ENCODE measurements at places on chromosomes 5 and 9.

- DNase-seq, result no peak
These were observed 1.3 kb downstream of the TENT2 start for GRCh38 chr5:79613549-79613948.

- peak; percentile 76 for DNase-seq
These were observed 34.1 kb upstream of the SIL1 start for GRCh38 chr5:139232147-139232724.

DNA sequence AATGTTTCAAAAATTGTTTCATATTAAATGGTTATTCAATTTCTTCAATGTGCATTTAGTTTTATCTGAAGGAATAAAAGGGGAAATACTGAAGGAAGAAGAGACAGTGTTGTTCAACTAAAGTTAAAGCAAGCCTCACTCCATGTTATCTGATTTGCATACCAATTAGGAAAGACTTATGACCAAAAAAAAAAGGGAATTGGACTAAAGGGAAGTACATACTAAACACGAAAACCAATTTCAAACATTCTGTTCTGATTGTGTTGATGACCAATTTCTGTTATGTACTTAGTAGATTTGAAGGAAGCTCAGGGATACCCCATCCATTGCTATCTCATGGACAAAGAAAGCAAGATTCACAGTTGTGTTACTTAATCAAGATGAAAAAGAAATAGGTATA is 4.9 kb upstream of the GAPT start:
- no peak for DNase-seq

DNA sequence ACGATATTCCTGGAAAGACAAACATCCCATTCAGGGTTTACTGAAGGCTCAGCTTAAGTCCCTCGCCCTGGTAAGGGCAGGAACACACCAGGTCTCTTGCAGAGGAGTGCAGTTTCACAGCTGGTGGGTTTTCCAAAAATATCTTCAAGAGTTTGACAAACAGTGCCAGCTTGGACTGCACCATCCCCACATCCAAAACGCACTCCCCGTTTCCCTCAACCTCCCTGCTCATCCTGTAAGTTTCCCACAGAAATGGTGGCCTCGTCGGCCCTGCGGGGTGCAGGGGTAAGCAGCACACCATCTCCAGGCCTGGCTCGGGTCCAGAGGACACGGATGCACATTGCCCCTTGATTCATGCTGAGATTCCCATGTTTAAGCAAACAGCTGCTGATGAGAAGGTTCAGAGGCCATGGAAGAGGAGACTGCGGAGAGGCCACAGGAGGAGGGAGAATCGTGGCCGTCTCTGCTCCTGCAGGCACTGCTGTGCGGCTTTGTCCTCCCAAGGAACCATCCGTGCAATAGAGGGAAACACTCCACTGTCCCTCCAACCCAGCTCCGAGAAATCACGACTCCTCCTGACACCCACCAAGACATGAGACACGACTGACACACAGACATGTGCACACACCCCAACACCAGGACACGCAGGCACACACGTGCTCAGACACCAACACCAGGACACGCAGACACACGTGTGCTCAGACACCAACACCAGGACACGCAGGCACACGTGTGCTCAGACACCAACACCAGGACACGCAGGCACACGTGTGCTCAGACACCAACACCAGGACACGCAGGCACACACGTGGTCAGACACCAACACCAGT is 24.0 kb upstream of the SLC12A7 start:
- no peak for DNase-seq

GRCh38 chr5:56003179-56003578 is 8.4 kb upstream of the IL6ST start:
- no peak for DNase-seq

GRCh38 chr5:124908581-124909451 is 162.4 kb upstream of the ZNF608 start:
- peak; percentile 3 for DNase-seq

DNA sequence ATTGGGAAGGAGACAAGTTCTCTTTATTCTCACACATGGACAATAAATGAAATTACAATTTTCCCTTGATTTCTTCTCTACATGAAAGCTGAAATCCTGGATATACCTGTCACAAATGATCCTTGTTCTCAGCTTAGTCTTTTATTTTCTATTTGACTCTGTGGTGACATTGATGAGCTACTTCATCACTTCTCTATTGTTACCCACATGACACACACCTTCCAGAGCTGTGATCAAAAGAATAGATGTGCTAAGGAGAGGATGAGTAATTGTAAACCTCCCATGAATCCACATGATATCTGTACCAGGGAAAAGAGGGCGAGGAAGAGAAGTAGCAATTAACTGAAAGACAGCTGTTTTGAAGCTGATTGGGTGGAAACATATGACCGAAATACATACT is 102.0 kb downstream of the CAVIN4 start:
- no peak for DNase-seq

DNA sequence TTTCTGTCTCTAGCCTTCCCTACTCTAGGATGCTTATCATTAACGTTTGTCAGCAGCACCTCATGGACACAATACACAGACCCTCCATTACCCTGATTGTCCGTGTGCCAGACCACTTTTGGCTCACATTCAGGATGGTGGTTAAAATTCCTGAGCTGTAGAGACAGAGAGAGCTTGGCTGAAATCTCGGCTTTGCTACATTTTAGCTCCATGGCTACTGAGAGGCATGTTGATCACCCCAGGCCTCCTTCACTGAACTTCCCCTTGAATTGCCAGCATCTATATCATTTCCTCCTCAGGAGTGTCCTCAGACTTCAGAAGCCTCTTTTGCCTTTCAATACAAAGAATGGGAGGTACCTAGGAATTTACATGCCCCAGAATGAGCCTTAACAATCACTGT is 104.7 kb upstream of the ISL1 start:
- DNase-seq, result peak; percentile 69

DNA sequence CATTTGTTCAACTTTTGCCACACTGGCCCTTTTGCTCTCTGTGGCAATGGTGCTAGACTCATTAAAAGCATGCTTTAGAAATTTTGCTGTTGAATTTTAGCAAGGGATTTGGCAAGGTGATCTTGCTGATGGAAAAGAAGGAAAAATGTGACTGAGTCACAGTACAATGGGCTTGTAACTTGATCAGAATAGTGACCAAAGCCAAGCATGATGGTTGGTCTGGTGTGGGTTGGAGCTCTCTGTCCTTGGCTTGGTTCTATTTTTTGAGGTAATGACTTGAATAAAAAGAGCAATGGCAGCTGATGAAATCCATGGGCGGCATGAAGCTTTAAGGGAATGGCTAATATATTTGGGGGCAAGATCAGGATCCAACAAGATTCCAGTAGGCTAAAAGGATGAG is 114.4 kb upstream of the ZNF366 start:
- no peak for DNase-seq

- no peak for DNase-seq
These were observed 30.7 kb downstream of the EFNA5 start for GRCh38 chr5:107639990-107640389.

- no peak for DNase-seq
These were observed 13.4 kb downstream of the FBXO10 start for GRCh38 chr9:37562826-37563225.

DNA sequence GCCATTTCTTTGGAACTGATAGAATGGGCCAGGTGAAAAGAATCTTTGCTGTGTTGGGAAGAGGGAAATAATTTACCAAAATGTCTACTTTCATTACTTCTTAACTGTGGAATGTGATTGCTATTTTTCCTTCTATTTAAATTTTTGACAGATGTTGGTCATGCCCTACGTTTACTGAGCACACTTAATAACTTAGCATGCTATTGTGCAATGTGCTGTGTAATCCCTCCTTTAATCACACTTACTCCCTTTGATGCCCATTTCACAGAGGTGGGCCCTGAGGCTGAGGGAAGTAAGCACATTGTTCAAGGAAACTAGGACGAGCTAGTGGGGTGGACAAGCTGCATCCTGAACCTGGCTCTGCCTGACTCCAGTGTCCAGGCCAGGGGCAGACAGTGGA is 47.8 kb upstream of the INSYN2B start:
- DNase-seq, result no peak

DNA sequence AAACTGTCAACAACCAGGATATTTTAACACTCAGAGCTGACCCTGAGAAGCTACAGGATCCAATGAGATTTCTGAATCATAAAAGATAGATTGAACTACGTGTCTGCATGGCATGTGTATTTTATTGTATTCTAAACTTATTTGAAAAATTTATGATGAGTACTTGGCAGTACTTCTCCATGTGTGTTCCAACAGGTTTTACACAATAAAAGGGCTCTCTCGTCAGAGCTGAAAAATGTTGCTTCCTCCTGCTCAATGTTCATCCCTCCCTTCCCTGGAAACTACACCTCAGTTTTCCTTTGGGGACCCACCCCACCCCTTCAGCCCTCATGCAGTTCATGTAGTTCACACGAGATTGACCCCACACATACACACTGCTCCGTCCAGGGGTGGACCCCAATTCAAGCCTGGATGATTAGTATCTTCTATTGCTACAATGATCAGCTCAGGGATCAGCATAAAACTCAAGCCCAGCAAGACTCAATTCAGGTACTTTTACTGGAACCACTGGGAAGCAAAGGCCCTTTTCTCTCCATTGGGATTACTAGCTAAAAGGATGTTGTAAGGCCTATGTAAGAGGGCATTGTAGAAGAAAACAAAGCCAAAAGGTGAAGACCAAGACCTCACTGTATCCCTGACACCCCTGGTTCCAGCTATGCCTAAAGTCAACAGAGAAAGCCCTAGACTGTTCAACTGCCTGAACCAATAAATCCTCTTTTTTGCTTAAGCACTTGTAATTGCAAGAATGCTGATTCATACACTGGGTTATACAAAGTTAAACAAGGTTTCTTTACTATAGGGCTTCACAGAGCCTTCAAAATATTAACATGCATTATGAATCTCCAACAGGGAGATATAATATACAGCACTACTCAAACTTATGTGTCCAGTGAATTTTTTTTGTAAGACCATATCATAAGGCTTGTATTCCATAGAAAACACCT is 112.6 kb downstream of the SAXO1 start:
- DNase-seq, result peak; percentile 28

DNA sequence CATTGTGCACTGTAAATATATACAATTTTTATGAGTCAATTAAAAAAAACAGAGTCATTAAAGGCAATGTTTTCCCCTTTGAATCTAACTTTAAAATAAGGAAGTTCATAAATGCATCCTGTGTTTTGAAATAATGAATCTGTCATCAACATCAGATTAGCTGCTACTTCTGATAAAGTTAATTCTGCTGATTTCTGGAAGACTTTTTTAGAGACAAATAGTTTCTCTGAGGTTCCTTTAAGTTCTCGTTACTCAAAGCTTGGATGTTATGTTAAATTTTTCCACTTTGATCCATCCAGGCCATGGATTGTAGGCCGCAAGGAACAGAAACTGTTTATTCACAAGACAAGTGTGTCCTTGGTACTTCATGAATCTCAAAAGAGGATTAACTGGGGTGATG is 115.5 kb downstream of the CARTPT start:
- no peak for DNase-seq

DNA sequence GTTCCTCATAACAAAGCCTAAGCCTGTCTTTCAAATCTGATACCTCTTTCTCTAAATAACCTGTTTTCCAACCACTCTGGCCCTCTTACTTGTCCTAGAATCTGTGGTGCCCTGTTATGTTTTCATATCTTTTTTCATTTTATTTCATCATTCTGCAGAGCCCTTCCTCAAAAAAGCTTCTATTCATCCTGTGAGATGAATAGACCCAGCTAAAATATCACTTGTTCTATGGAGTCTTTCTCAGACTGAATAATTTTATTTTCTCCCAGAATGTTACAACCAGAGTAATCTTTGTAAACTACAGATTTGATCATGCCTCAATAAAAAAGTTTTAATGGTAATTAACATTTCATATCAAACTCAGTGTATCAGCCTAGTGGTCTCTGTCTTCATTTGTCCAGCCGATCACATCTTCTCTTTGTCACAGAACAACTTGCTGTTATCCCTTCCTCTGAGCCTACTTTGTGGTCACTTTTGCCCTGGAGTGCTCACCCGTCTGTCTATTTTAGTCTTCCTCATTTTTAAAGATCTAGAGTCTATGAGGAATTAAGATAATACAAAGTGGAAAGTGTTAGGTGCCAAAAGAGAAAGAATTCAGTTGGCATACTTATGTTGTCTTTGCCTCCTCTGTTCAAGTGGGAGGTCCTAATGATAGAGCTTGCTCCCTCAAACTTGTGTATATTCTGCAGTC is 77.8 kb downstream of the ZCCHC7 start:
- DNase-seq, result no peak

DNA sequence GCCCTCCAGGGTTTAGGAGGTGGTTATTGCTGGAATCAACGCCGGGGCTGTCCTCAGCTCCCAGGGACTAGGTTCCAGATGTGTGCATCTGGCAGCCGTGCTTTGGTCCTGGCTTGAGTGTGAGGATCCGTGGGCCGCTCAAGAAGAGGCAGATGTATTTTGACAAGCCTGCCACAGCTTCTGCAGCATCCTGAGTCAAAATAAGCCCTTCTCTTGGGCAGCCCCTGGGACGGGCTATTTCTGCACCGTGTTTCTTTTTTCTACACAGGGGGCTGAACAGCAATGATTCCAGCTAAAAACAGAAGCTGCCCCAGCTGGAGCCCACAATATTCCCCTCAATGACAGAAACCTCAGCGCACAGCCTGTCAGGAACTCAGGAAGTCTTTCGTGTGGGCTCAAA is 19.7 kb upstream of the CPLX2 start:
- no peak for DNase-seq

- DNase-seq, result no peak
These were observed 22.8 kb upstream of the TNFAIP8 start for GRCh38 chr5:119332978-119333401.
